ENCODE measurements at places on chromosomes 11 and 22. TPM values are rescaled to one million over a fixed set of nuclear protein-coding genes. Genes with fewer than 3 reads are reported as not detected.

DNA sequence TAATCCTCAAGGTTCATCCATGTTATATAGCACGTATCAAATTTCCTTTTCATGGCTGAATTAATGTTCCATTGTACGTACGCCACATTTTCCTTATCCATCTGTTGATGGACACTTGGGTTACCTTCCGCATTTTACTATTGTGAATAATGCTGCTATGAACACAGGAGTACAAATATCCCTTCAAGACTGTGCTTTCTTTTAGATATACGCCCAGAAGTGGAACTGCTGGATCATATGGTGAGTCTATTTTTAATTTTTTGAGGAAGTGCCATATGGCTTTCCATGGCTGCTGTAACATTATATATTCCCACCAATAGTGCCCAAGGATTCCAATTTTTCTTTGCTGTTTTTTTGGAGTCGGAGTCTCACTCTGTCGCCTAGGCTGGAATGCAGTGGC, 6.0 kb downstream of the MRPL40 start:
- no peak for DNase-seq

GRCh38 chr11:12822392-12823022, 148.3 kb downstream of the TEAD1 start:
- no peak for DNase-seq

MCHR1 gene
- total RNA-seq: not detected

- no peak for DNase-seq
These were observed 804 bp downstream of the APIP start for GRCh38 chr11:34915136-34916014.

DNA sequence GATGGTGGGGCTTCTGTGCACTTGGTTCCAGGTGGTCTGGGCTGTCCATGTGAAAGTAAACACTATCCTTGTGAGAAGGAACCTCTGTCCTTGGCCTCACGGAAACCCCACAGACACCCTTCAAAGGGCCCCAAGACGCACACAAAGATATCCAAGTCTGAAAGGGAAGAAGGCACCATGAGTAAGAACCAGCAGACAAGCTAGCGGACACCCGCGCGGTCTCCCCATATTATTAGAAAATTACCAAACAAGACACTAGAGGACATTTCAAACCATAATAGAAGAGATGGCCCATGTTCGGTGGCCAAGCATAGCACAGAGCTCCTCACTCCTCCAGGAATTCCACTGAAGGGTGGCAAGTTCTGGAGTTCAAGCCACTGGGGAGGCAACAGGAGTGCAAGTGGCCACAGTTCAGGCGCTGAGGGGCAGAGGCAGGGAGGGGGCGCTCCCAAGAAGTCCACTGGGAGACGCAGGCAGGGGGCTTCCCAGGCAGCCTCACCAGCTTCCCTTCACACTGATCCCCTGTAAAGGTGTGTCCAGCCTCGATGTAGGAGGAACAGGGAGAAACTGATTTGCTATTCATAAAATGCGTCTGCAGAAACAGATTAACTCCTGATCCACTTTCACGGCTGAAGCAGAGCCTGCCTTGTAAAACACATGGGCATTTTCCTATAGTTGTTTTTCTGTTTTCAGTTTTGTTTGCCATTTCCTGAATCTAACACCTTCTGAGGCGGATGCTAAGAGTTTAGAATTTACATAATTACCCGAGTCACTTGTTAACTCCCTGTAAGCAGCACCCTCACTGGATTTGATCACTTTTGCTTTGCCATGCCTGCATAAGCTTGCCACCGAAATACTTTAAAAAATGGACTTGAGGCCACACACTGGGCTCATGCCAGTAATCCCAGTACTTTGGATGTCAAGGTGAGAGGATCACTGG, 9.1 kb upstream of the PPARA start:
- no peak for DNase-seq

CNIH2 gene
- total RNA-seq: 5.0 TPM

FGF19 gene
- 0.13 TPM for total RNA-seq

KRTAP5-2 gene
- not detected for total RNA-seq

DNA sequence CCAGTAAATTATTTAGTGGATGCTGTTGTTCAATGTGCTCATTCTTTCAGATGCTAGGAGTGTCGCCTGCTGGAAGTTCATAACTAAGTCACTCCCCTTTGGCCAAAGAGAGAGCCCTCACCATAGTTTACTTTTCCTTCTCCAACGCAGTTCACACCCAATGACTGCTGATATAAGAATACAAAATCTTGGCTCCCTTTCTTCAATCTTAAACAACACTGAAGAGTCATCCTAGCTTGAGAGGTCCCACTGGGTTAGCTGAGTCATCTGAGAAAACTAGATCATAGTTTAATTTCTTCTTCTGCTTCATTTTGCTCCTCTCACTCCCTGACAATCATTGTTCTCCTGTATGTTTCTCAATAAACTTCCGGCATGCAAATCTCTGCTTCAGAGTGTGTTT, 5.4 kb upstream of the OR52L1 start:
- no peak for DNase-seq

PGR gene
- not detected for total RNA-seq

DNA sequence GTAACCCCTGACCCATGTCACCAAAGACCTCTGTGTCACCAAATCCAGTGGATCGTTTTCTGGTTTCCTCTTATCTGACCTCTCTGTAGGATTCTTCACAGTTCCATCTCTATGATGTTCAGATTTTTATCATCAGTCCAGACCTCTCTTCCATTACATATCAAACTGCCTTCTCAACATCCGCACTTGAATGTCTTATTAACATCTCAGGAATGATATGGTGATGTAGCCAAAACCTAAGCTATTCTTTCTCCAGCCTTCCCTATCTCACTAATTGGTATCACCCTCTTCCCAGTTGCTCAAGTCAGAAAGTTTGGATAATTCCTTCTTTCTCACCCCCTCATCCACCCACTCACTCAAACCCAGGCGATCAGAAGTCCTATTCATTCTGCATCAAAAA, 13.4 kb downstream of the APLNR start:
- no peak for DNase-seq

DNA sequence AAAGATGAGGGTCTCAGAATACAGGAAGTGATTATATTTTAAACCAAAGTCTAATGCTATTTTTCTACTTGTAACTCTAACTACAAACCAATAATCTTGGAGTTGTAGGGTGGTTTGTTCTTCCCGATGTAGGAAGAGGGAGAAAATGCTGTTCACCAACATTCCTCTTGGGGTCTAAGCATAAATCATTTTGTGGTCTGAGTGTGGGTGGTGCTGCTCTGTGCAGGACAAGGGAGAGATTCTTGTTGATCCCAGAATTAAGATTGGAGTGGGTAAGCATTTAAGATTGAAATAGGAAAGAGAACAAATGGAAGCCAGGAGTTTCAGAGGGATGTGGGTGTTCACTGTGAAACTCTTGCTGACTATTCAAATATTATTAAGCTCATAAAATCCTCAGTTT, 38.6 kb upstream of the MMP13 start:
- DNase-seq: no peak

- DNase-seq: no peak
These were observed 11.4 kb downstream of the PRSS23 start for GRCh38 chr11:86811637-86812321.

DNA sequence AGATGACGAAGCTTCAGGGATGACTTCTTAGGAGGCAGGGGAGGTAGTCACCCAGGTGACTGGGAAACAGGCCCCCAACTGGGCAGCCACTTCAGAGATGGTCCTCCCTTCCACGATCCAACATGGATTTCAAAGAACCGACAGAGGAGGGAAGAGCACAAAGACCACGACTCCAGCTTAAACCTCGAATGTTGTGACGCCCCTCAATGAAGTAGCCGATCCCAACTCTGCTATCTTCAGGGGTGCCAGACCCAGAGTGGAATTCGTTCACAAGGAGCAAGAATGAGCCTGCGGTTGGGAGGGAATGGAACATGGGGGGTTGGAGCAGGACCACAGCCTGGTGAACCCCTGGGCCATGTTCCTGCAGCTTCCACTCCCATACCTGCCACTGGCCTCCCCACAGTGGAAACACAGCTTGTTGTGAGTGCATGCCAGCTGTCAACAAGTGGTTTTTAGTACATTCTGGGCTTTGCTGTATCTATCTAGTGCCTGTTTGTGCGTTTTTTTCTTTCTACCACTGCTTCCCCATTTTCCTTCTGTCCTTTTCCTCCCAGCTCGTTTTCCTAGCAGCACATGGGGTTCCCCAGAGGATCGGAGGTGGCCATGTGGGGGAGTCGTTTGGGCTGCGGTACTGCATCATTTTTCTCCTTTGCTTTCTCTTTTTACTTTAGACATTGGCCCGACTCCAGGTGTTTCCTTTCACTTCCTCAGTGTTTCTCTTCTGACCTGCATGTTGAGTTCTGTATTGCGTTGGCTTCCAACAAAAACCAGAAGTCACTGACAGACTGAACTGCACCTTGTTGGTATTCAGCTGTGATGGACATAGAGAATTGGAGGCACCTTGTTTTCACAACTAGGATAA, 65.8 kb downstream of the MORC2 start:
- peak; percentile 59 for DNase-seq

- no peak for DNase-seq
These were observed 3.4 kb downstream of the FAM83F start for GRCh38 chr22:39997939-39998726.

GRCh38 chr11:79600711-79601110, 159.9 kb upstream of the TENM4 start:
- no peak for DNase-seq

GRCh38 chr11:120598517-120599257, 87.1 kb downstream of the GRIK4 start:
- no peak for DNase-seq

GRCh38 chr11:76240161-76240540, 33.8 kb upstream of the WNT11 start:
- DNase-seq: no peak

DNA sequence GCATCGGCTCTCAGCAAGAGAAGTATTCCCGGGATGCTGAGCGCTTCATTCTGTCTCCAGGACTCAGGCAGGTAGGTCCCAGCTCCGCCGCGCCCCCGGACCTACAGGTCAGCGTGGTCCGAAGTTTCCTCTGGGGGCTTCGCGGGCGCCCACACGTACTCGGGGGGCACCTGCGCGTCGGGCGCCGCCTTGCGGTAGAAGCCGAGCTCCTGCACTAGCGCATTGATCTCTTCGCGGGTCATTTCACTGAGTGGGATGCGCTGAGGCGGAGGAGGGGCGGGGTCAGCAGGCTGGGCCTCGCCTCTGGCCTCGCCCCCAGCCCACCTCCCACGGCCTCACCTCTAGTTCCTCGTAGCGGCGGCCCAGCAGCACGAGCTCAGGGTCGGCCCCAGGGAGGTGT, 2.5 kb downstream of the SELENOM start:
- no peak for DNase-seq

- DNase-seq: peak; percentile 80
These were observed 605.8 kb downstream of the TBC1D22A start for GRCh38 chr22:47367993-47368945.

DNA sequence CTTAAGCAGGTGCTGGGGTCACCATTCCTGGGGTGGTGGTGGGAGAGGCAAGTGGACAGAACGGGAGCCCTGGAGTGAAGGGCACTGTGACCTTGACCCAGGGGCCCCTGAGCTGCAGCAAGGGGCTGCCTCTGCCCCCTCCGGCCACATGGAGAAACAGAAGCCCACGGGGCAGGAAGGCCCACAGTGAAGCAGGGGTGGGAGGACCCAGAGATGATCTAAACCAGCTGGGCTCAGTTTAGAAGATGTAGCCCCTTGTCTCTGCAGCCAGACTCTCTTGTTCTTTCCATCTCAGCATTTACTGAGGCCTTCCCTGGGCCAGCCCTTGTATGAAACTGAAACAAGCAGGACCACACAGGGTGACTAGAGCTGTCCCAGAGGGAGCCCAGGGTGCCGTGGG, 30.5 kb downstream of the WNT11 start:
- DNase-seq: no peak

- no peak for DNase-seq
These were observed 29.4 kb upstream of the SORL1 start for GRCh38 chr11:121422675-121423074.

GRCh38 chr11:67023957-67024353, 1.0 kb downstream of the SYT12 start:
- DNase-seq: no peak

DNA sequence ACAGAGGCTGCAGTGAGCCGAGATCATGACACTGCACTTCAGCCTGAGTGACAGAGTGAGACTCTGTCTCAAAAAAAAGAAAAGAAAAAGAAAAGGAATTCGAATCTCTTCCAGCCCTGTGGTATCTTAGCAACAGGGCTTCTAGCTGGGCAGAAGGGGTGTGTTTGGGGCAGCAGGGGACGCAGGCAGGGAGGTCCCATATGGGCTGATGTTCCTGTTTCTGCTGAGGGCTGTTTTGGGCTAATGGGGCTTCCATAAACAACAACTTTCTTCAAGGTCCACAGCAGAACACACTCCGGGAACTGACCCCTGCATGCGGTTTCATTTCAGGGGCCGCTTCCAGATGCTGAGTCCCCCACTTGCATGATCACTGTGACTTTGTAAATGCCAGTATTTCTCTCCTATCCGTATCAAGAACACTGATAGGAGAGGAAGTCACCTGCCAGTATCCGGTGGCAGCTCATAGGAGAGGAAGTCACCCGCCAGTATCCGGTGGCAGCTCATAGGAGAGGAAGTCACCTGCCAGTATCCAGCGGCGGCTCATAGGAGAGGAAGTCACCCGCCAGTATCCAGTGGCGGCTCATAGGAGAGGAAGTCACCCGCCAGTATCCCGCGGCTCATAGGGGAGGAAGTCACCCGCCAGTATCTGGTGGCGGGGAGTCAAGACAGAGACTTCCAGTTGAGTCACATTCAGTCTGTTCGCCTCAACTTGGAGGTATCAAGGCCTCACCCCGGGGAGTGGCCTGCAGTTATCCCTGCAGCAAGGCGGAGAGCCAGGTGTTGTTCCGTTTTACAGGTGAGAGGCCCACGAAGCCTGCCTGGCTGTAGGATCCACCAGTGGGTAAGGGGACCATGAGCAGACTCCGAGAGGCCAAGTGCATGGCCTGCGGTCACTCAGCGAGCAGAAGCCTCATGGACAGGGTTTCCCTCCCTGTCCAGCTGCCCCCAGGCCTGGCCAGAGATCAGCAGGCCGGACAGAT, 8.3 kb upstream of the FGF19 start:
- DNase-seq: no peak

- DNase-seq: no peak
These were observed 18.6 kb upstream of the EHF start for GRCh38 chr11:34602245-34602644.

DNA sequence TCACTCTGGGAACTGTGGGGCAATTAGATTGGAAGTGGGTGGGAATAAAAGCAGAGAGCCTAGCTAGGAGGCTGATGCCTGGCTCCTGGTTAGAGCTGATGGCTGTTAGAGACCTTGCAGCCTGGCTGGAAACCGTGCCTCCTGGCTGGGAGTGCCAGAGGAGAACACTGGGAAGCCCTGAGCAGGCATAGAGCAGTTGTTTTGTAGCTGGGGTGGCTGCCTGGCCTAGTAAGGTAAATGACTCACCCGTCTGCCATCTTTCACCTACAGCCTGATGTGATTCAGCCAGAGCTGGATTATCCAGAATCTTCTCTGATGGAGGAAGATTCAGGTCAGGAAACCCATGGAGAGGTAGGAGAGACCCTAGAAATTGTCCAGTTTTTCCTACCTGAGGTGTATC, 6.1 kb downstream of the UQCR10 start:
- no peak for DNase-seq

MMP8 gene
- not detected for total RNA-seq

- no peak for DNase-seq
These were observed 52.5 kb downstream of the GRAMD4 start for GRCh38 chr22:46672731-46673130.

All from osteocyte (in vitro differentiated cells).